ENCODE measurements at places on chromosomes 12 and 14.

GRCh38 chr12:2768224-2768961, 26.4 kb upstream of the FKBP4 start:
- no peak for DNase-seq

GRCh38 chr14:28949503-28949902, 182.9 kb downstream of the FOXG1 start:
- no peak for DNase-seq

- DNase-seq: no peak
Observed at GRCh38 chr12:26870491-26871419, 37.8 kb upstream of the ITPR2 start.

- no peak for DNase-seq
Observed at GRCh38 chr14:74501135-74501614, 7.6 kb downstream of the ISCA2 start.

DNA sequence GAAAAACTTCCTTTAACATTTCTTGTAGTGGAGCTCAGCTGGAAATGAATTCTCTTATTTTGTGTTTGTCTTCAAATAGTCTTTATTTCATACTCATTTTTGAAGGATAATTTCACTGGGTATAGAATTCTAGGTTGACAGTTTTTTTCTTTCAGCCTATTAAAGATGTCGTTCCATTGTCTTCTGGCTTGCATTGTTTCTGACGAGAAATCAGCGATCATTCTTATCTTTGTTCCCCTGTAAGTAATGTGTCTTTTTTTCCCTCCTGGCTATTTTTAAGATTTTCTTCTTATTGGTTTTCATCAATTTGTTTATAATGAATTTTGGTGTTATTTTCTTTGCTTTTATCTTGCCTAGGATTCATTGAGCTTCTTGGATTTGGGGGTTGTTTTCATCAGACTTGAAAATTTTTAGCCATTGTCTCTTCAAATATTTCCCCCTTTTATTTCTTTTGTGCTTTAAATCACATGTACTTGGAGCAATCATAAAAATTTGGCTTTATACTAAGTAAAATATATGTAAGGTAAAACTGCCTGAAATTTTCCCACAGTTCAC, 89.4 kb downstream of the UNC79 start:
- DNase-seq: no peak

GRCh38 chr12:50786498-50787231, 22.8 kb downstream of the ATF1 start:
- DNase-seq: no peak

- DNase-seq: no peak
Observed at GRCh38 chr12:101068402-101068801, 141.6 kb downstream of the SLC5A8 start.

DNA sequence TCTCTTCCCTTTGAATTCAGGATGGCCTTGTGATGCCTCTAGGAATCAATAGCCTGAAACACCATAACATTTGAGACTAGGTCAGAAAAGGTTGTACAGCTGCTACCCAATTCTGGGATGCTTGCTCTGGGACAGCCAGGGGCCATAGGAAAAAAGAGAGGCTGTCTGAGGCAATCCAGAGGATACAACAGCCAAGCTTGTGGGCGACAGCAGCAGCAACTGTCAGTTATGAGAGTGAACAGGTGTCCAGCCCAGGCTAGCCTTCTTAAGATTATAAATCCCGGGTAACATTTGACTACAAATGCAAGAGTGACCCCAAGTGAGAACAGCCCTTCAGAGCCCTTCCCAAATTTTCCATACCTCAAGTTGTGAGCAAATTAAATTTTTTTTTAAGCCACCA, 11.1 kb downstream of the DCN start:
- DNase-seq: no peak

- no peak for DNase-seq
Observed at GRCh38 chr12:109739747-109740693, 26.4 kb downstream of the FAM222A start.

GRCh38 chr12:44582521-44582920, 293.6 kb downstream of the NELL2 start:
- DNase-seq: no peak

- no peak for DNase-seq
Observed at GRCh38 chr12:77339610-77340009, 274.2 kb upstream of the E2F7 start.

DNA sequence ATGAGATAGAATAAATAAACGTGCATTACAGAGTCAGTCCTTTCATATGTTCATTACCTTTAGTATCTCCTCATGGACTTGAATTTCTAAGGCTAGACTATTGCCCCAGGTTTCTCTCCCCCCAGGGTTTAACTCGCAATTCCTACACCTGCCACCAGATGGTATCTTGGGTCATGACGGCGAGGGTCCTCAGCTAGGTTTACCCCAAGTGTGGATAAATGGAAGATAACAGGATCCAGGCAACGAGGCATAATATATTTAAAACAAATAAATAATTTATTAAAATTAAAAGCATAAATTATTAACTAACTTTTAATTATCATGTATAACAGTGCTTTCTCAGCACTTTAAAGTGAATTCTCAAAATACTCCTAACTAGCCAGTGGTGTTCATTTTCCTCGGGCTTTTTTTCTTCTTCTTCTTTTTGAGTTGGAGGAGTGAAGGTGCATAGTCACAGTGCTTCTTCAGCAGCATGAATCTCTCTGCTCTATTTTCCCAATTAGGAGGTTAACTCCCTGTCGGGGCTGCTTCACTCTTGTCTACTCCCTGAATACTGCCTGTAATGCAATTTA, 243.5 kb upstream of the CAND1 start:
- peak; percentile 21 for DNase-seq

DNA sequence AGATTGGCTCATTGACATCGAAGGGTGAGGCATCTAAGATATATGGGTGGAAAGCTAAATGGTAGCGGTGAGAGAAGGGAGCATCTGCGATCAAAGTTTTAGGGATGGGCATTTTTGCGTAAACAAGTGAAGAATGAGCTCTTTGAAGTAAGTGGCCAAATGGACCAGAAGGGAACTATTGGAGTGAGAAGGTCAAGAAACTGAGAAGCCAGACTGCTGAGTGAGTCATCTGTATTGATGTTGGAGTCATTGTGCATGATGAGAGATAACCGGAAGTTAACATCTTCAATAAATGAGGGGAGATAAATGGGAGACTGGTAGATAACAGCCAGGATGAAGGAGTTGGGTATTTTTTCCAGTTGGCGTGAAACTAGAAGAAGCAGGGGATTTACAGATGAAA, 271.9 kb upstream of the PDE3A start:
- DNase-seq: no peak

DNA sequence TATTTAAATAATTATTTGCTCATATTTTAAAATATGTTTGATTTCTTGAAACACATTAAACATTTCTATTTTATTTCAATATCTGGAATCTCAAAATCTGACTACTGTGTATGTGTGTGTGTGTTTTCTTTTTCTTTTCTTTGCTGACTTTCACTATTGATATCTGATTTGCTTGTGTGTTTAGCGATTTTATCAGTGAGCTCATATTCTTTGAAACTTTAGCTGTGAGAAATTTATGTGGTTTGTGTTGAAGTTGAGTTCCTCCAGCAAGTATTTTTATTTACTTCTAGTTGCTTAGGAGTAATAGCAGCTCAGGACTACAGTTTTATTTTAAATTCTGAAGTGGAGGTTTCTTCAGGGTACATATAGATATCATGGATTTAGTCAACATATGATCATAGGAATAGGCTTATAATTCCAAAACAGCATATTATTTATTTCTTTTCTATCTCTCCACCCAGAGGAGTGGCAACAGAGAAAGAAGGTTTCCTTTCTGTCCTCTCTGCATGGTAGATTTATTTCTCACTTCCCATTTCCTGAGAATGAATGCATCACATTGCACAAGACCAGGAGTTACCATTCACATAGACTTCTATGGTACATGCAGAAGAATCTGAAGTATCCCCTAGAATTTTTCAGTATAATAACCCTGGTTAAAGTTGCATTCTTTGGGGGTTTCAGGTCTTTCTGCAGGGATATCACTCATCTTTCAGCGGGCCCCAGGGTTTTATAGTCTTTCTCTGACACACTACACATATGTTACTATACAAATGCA, 60.5 kb downstream of the PTPRQ start:
- no peak for DNase-seq

- no peak for DNase-seq
Observed at GRCh38 chr12:89393551-89394121, 41.3 kb upstream of the DUSP6 start.

DNA sequence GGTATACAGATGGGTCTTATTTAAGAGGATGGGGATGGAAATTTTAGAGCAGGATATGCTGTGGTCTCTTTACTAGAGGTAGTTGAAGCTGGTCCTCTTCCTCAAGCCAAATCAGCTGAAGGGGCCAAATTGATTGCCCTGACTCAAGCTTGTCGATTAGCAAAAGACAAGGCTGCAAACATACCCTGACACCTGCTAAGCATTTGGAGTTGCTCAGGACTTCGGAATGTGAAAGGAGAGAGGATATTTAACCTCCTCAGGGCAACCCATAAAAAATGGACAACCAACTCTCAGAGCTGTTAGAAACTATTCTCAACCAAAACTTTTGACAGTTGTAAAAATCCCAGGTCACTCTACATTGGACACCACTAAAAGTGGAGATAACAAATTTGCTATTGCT, 15.6 kb downstream of the PTGDR start:
- no peak for DNase-seq

GRCh38 chr14:59463787-59464485, 1.2 kb downstream of the GPR135 start:
- no peak for DNase-seq

- DNase-seq: no peak
Observed at GRCh38 chr14:101887219-101887618, 77.2 kb upstream of the DYNC1H1 start.

GRCh38 chr14:38044710-38045109, 163.0 kb upstream of the SSTR1 start:
- DNase-seq: no peak

GRCh38 chr12:120138366-120138765, 21.8 kb upstream of the RAB35 start:
- no peak for DNase-seq

DNA sequence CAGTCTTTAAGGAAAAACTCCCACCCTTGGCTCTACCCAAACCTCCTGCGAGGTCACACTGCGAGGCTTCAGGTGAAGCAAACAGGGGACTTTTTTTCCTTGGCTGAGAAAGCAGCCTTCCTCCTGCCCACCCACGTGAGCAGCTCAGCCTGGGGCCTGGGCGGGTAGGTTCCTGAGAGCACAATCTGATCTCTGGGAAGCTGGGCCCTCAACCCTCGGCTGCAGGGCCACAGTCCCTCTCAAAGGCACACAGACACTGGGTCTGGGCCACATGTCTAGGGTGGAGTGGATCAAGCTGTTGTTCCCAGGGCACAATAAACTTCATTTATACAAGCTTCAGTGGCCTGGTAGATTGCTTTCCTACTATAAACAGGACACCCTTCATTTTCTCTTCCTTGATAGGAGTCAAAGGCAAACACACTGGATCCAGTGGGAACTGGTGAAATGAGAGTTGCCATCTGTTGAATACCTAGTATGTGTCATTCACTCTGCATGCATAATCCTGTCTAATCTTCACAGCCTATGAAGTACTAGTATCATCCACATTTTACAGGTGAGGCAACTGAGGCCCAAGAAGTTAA, 41.3 kb upstream of the PNMA1 start:
- DNase-seq: no peak

GRCh38 chr14:102033241-102033640, 53.6 kb downstream of the HSP90AA1 start:
- DNase-seq: no peak

DNA sequence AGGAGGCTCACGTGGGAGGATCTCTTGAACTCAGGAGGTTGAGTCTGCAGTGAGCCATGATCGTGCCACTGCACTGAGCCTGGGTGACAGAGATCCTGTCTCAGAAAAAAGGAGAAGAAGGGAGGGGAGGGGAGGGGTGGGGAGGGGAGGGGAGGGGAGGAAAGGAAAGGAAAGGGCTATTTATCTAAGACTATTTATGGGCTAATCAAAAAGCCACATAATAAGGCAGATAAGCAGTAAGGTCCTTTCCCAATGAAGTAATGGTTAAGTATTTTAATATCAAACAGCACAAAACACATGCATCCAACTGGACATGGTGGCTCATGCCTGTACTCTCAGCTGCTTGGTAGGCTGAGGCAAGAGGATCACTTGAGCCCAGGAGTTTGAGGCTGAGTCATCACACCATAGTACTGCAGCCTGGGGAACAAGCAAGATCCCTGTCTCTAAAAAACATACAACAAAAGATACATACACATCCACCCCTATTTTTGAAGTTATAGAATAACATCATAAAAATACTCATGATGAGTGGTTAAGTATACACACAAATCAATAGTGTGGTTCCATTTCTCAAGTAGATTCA, 9.7 kb downstream of the PAWR start:
- DNase-seq: no peak

DNA sequence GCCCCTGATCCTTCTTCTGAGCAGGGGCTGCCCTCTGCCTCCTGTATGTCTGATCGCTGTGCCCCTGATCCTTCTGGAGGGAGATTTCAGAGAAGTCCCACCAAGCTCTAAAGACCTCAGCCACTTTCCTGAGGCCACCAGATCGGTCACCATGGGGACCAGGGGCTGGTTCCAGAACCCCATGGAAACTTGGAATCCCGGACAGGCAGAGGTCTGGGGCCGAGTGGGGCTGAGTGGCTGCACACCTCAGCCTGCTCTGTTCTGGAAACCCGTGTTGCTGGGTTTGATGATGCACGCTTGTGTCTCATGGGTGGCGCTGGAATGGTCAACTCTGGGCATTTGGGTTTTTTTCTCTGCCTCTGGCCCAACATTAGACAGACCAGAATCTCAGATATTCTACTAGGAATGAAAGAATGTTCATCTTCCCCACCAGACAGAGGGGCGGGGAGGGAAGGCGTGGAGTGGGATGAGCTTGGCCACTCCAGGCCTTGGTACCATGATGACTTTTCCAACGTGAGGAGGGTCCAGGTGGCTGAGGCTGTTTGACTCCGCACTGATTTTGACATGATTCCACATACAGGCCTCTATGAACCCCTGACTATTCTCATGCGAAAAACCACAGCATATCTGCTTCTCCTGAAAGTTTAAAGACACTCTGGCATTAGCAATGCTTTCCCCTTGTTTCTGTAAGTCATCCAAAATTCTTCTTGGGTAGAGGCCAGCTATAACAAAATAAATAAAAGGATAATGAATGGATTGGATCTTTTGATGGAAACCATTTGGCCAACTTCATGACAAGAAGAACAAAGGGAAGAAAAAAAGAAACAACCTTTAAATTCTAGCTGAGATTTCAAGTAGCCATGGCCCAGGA, 114.5 kb downstream of the ADGRD1 start:
- DNase-seq: no peak

DNA sequence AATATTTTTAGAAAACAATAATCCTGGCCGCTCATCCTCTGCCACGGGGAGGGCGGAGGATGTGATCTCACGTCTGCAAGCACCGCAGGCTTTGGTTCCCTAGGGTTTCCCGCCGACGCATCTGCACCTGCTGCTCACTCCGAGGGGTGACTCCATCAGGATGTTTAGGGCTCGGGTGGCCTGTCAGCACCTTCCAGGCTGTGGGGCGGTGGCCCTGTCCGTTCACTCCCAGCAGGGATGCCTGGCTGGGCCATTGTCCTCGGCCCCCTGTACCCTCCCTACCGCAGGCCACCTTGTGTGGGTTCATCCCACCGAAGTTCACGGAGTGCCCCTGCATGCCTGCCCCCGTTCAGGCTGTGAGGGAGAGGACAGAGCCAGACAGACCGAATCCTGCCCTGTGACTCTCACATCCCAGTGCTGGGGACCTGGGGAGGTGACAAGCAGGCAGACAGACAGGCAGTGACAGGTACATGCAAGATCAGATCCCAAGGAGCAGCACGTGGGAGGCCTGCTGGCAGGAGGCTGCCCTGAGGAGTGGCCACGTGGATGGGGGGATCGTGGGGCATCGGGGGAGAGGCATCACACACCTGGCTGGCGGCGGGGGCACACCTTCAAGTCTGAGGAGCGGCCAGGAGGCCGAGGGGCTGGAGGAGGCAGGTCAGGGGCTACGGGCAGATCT, 112.6 kb downstream of the ADGRD1 start:
- DNase-seq: no peak

GRCh38 chr12:6037459-6037858, 87.0 kb downstream of the VWF start:
- no peak for DNase-seq
